ENCODE measurements at places on chromosomes 5 and 9.

DNA sequence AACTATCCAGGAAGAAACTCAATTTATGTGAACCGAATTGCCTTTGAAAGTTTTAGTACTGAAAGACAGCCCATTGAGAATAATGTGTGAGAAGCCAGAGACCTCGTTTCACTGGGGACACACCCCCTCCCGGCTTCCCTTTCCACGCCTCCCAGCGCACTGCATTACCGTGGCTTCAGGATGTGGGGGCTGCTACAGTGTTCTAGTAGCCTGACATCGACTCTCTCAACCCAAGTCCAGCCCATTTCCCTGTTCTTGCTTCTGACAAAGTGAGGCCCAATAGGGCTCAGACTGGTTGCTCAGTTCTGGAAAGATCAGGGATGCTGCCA is 3.5 kb downstream of the PAX5 start:
- DNase-seq: no peak

- no peak for DNase-seq
These were observed 910 bp downstream of the TRIM14 start for GRCh38 chr9:98117984-98118639.

DNA sequence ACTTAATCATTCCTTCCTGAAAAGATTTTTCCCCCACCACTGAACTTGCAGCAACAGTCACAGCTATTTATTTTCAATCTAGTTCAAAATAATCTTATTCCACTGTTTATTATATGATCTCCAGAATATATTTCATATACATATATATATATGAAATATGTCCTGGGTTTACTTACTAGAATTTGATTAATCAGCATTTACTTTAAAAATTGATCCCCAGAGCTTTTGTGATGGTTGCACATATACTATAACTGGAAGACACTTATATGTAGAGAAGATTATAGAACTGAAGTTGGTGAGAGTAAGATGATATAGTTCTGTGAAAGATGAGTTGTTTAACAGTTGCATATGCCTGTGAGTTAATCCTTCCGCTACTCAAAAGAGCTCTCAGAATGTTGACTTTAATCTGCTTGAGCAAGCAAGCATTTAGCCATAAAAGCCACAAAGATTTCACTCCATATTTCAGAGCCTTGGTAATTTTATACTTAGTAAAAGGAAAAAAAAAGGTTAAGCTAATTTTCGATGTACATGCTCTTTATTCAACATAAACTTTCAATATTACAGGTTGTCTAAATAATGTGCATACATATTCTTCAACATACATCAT is 399.3 kb upstream of the CDH9 start:
- DNase-seq: no peak

DNA sequence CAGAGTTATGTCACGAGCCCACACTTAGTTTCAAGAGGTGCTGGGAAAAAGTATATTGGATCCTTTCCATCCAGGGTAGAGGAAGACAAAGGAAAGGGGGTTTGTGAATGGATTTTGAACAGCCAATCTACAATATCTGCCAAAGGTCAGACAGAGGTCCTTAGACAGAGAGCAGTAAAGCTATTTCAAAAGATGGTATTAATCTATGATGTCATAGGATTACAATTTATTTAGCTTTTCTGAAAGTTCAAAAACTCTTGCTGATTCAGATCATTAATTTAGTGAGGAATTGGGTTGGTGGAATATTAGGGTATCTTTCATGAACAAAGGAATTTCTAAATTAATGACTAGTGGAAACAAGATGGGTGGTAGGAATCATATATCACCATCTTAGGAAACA is 126.9 kb downstream of the NTRK2 start:
- DNase-seq: no peak

DNA sequence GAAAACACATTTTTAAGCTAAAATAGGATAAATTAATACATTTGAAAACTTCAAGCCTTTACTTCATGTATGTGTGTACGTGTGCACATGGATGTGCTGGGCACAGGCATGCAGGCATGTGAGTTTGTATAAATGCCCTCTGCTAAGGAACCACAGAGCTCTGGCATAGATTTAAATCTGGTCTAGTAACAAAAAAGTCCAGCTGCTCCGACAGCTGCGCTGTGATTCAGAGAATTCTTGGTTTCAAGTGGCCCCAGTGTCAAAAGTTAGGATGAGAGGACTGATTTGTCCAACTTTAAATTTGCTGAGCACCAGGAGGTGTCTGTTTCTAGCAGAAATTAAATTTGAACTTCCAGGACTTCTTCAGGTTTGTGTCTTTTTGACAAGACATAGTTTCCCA is 203.7 kb upstream of the TUT7 start:
- no peak for DNase-seq

GRCh38 chr5:42676362-42676761 is 80.3 kb upstream of the CCDC152 start:
- no peak for DNase-seq

GRCh38 chr5:154526231-154527226 is 48.5 kb upstream of the HAND1 start:
- no peak for DNase-seq

GRCh38 chr5:168390491-168390890 is 95.8 kb upstream of the RARS1 start:
- DNase-seq: no peak

DNA sequence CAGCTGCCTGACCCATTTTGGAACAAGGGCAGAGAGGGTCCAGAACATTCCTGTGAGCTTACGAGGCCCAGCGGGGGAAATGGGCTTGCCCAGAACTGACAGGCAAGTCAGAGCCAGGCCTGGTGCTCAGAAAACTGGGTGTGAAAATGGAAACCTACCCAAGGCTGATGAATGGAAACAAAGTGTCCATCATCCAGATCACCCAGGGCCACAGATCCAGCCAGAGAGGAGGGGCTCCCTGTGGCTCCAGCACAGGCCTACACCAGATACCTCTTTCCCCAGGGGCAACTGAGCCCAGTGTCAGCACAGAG is 3.1 kb downstream of the CLTB start:
- no peak for DNase-seq

Data from cardiac septum (tissue), 1 donor.